ENCODE measurements at places on chromosomes 12 and 14.

- no peak for DNase-seq
Observed at GRCh38 chr14:73764406-73765280, 50.5 kb upstream of the PNMA1 start.

GRCh38 chr14:22097586-22098292 lies 424.1 kb upstream of the OR4E1 start:
- DNase-seq = no peak

DNA sequence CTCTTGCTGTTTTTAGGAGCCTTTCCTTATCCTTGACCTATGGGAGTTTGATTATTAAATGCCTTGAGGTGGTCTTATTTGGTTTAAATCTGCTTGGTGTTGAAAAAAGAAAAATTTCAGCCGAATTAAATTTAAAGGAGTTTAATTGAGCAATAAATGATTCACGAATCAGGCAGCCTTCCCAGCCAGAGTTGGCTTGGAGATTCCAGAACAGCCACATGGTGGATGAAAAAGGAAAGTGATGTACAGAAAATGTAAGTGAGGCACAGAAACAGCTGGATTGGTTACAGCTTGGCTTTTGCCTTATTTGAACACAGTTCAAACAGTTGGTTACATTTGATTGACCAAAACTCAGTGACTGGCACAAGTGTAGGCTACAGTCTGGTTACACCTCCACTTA lies 69.7 kb downstream of the WASHC3 start:
- DNase-seq = no peak

GRCh38 chr14:58607952-58608317 lies 29.8 kb upstream of the DACT1 start:
- no peak for DNase-seq
